Lung (tissue), 17 donors: ENCODE measurements at places on chromosomes 12 and 14. TPM values are rescaled to one million over a fixed set of nuclear protein-coding genes. Genes with fewer than 3 reads are reported as not detected.

DNA sequence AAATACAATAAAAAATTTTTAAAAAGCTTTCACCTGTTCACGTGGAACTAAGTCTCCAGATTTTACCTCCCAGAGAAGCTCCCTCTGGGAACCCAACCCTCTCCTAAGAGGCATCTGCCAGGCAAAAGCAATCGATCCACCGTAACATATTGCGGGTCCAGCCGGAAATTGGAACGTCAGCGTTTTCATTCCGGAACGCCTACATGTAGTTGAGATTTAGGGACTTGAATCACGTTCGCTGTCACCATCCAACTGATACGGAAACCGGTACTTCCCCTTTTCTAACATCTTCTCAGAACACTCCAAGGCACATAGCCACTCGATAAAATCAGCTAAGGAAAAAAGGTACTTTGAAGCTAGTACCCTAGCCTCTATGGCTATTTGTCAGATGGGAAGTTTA, 70.3 kb downstream of the COX16 start:
- DNase-seq = no peak

- DNase-seq = no peak
These were observed 57.6 kb downstream of the SPTSSA start for GRCh38 chr14:34404416-34404815.

DNA sequence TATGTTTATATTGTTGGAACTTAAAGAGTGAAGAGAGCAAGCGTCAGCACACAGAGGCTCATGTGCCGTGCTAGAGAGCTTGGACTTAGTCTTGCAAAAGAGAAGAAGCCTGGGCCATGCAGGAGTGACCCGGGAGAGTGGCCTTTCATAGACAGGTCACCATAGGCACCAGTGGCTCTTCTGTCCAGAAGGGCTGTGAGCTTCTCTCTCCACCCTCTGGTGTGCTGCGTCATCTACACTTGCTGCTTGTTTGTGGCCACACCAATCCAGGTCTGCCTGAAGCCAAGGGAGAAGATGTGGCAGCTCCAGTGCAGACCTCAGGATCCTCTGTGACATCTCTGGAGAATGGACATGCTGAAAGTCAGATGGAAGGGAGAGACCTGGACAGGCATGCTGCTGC, 74.4 kb downstream of the NTF3 start:
- DNase-seq = no peak

DNA sequence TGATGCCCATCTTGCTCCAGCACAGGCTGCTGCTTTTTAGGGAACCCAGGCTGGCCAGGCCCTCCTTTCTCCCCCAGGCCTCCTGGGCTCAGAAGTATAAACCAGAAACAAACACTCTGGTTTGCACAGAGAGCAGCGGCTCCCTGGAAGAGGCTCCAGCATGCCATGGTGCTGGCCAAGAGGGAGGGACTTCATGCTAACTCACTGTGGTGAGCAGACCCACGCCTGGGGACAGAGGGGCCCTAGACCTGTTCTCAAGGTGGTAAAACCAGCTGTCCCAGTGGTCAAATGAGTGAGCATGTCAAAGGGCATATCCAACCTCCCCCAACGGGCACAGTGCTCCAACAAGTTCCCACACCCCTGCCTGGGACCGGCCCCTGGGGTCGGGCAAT, 15.5 kb downstream of the BCL11B start:
- no peak for DNase-seq

DNA sequence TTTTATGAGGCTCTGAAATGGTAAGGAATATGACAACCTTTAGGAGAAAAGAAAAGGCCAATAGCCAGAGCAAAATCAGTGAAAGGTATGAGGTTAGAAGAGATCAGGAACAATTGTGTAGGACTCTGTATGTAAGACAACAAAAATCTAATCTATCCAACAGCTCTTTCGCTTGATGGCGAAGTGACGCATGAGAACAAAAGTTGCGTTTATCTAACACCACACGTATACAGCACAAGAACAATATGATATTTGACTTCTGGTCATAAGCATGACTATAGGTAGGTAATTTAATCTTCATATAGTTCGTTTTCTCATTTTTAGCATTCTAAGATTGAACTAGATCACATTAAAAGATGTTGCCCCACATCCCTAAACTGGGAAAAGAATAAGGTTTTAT, 1.5 kb downstream of the CLECL1 start:
- DNase-seq = no peak

DNA sequence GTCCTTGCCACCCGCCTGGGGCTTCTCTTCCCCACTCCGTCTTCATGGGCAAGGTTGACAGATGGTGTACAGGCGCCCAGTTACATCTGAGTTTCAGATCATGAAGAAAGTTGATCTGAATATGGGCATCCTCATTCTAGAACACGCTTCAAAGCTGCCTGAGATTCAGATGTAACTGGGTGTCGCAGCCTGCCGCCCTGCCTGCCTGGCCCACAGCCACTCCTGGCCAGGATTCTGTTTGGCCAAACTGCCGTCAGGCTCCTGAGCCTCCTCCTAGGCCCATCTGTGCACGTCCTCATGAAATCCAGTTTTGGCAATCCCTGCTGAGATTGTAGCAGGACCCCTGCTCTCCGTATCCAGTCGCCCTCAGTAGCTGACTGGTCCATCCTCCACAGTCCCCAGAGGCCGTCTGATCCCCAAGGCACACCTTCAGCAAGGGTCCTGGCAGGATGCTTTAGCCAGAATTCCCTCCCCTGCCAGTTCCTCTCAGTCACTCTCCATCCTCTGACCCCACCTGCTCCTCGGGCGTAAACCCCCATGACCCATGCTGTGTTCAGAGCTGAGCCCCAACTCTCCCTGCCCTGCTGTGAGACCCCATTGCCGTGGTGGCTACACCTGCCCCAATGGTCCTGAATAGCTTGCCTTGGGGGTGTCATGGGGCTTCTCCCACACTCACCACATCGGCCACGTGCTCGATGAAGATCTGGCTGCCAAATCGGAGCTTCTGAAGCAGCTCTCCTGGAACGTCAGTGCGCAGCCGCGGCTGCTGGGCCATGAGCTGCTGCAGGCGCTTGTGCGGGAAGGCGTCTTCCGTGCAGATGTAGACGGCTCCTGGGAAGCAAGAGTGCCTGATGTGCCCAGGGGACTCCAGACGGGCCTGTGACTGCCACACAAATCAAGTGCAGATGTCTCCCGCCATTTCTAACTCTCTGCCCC, 12.5 kb downstream of the XRCC3 start:
- DNase-seq = no peak

GRCh38 chr12:25352083-25352918, 101.6 kb upstream of the KRAS start:
- no peak for DNase-seq

DNA sequence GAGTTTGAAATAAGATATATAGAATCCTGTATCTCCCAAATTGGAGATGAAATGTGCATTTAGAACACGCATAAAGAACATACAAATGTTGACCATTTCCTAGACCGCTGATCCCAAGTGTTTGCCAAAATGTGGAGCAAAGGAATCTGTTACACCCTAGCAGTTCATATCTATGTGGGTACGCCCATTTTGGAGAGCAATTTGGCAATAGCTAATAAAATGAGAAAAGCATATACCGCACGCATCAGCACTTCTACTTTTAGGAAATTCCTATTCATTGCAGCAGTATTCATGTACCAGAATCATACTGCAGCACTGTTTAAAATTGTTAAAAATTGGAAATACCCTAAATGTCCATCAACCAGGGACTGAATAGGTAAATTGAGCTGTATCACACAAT, 937.8 kb downstream of the BCL11B start:
- no peak for DNase-seq

GRCh38 chr12:115149685-115150378, 465.9 kb upstream of the TBX3 start:
- DNase-seq = no peak

- peak; percentile 44 for DNase-seq
These were observed 415.4 kb upstream of the PRICKLE1 start for GRCh38 chr12:43004908-43005307.

GRCh38 chr12:67937822-67938221, 51.4 kb upstream of the IFNG-AS1 start:
- no peak for DNase-seq

DNA sequence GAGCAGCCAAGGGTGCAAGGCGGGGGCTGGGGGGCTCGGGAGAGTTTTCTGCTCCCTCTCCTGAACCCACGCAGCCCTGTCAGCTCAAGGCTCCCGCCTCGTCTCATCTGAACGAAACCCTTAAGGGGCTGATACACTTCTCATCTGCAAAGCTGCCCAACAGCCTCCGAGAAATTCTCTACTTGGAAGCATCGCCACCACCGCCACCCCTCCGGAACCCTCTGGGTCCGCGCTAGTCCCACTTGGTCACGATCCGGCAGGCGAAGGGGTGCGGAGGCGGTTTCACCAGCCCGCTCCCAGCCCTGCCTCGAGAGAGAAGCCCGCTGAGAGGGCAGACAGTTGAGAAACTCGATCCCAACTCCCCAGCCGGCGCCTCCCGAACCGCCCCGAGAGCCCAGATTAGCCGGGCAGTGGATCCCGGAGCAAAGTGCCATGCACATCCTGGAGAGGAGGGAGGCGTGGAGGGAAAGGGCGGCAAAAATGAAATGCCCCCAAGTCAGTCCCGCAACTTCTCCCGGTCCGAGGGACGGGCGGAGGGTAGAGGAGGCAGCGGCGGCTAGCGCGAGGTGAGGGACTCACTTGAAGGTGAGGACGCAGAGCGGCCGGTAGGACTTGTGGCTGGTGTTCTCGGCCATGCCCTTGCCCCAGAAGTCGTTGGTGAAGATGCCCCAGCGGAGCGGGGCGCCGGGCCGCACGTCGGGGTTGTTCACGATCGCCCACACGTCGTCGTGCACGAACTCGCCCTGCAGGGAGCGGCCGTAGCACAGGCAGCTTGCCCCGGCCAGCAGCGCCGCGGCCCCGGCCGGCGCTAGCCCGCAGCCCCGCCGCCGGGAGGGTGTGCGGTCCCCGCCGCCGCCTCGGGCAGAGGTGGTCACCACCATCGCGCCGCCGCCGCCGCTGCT, 620 bp downstream of the TMTC1 start:
- DNase-seq = peak; percentile 33

DNA sequence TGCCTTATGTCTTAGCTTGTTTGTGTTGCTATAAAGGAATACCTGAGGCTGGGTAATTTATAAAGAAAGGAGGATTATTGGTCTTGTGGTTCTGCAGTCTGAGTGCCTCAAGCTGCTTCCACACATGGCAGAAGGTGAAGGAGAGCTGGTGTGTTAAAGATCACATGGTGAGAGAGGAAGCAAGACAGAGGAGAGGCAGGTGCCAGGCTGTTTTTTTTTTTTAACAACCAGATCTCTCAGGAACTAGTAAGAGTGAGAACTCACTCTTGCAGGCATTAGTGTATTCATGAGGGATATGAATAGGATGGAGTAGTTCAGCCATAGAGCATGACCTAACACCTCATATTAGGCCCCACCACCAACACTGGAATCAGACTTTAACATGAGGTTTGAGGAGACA, 123.4 kb downstream of the CMAS start:
- no peak for DNase-seq

DNA sequence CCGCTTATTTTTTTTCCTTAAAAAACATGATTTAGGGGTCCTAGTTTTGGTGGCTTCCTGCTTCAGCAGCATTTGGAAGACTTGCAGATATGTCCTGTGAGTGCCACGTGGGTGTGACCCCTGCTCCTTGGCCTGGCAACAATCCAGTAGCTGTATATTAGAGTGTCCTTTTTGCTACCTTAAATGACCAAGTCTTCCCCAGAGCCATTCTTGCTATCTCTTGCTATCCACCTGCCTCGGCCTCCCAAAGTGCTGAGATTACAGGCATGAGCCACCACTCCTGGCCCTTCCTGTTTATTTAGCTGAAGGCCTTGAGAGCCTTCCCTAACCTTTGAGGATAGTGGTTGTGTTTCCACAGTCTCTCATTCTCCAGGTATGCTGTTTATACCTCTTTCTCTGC, 17.0 kb downstream of the TPCN1 start:
- DNase-seq = no peak

DNA sequence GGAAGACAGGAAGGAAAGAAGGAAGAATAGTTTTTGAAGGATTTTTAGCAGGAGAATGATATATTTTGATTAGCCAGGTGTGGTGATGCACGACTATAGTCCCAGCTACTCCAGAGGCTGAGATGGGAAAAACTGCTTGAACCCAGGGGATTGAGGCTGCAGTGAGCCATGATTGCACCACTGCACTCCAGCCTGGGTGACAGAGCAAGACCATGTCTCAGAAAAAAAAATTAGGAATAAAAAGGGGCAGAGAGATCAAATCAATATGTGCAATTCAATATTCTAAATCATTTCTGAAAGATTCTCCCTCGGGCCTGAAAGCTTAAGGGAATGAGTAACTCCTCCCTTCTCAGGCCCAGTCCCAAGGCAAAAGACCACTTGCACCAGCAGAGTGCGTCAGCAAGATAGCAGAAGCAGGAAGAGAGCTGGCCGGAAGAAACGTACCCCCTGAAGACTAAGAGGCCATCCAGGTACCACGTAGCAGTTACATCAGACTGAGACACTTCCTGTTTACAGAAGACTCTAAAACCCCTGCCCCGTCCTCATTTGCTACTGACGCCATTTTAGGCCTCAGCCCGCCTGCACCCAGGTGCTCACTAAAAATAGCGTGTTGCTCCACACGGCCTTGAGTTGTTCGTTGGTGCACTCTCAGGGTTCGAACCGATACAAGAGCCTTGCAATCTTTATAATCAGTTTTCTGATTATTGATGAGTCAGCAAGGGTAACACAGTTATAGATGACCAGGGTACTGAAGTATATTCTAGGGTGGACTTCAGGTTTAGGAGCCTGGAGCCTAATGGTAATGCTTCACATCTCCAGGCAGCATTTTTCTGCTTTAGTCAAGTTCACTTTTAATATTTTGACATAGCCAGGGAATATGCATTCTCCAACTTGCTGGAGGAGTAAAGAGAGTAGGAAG, 57.7 kb upstream of the CSRP2 start:
- no peak for DNase-seq

DNA sequence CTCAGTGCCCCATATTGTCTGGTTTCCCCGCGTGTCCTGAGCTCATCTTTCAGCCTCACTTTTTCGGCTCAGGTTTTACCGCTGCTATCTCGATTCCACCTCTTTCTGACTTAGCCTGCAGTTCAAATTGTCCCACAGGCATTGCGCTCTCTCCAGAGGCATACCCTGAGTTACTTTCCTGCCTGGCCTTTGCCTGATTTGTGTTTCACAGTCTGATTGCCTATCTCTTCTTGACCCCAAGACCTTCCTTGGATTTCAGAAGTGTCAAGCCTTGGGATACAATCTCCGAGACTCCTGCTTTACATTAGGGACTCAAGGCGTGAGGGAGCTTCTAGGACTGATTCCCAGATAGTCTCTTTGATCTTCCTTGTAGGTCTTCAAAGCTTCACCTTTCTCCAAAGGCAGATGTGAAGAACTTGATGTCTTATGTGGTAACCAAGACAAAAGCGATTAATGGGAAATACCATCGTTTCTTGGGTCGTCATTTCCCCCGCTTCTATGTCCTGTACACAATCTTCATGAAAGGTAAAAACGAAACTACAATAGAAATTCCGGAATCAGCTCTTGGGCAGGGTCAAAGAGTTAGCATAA, 629 bp downstream of the LETMD1 start:
- no peak for DNase-seq

- no peak for DNase-seq
These were observed 85.7 kb downstream of the MYRFL start for GRCh38 chr12:69910694-69911093.

GRCh38 chr14:64675312-64675711, 28.9 kb upstream of the PLEKHG3 start:
- DNase-seq = no peak

Gene TEX52
- total RNA-seq = not detected

Gene KRT6B
- not detected for total RNA-seq

Gene IL26
- not detected for total RNA-seq

Gene NFATC4
- 38.2 TPM for total RNA-seq

Gene KLHL33
- 0.25 TPM for total RNA-seq

Gene EXOC5
- 50.7 TPM for total RNA-seq

Gene EPYC
- not detected for total RNA-seq

Gene PLXNC1
- total RNA-seq = 70.0 TPM

Gene PIK3C2G
- 4.8 TPM for total RNA-seq

Gene FAM186B
- 0.80 TPM for total RNA-seq

Gene ARG2
- total RNA-seq = 5.9 TPM

Gene ADAM21
- 0.09 TPM for total RNA-seq
